T-helper 17 cell (primary cell): ENCODE measurements at places on chromosomes 13 and 19. TPM values are rescaled to one million over a fixed set of nuclear protein-coding genes. Genes with fewer than 3 reads are reported as not detected.

- H3K4me3 ChIP-seq = no peak overlapping the region
- H3K27me3 ChIP-seq = peaks cover 6% of the 10 kb centered on the region
- H3K4me1 ChIP-seq = no peaks in the 10 kb centered on the region
- no peak overlapping the region for H3K27ac ChIP-seq
- H3K36me3 ChIP-seq = peaks cover 2% of the 10 kb centered on the region
Observed at GRCh38 chr13:101979825-101980224, 422.0 kb downstream of the FGF14 start.

DNA sequence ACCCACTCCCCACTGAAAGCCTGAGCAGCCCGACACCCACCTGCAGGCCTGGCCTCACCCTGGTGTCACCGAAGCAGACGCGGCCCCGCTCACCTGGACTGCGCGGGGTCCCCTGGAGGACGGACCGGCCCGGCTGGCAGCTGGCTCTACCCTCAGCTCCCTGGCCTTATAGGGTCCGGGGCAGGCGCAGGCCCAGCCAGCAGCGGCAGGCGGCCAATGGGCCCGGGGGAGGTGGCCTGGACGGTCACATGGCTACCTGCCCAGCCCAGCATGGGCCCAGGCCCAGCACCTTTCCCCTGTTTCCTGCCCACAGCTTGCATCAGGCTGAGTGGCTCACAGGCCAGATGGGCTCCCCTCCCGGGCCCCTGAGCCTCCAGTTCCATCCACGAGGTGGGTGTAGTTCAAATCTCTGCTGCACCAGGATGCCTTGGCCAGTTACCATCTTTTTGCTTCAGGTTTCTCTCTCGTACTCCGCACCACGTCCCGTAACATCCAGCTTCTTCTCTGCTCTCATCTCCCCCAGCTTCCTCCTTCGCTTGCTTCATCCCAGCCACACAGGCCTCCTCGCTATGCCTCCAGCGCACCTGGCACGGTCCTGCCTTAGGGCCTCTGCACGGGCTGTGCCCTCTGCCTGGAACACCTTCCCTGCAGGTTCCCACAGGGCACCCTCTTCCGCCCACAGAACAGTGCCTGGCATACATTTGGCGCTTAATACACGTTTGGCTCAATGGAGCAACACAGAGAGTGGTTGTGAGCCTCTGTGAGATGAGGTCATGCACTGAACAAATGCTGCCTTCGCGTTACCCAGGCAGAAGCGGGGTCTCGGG lies at the start of gene PLIN4:
TSS of gene PLIN4 (minus strand) at position 142 of the 827 bp plus-strand sequence. CDS start 214 bp downstream, outside the sequence.
- no peak for DNase-seq
- H3K4me1 ChIP-seq = no peaks in the 10 kb centered on the region
- no peak within 1 kb of the TSS for H3K4me3 ChIP-seq

DNA sequence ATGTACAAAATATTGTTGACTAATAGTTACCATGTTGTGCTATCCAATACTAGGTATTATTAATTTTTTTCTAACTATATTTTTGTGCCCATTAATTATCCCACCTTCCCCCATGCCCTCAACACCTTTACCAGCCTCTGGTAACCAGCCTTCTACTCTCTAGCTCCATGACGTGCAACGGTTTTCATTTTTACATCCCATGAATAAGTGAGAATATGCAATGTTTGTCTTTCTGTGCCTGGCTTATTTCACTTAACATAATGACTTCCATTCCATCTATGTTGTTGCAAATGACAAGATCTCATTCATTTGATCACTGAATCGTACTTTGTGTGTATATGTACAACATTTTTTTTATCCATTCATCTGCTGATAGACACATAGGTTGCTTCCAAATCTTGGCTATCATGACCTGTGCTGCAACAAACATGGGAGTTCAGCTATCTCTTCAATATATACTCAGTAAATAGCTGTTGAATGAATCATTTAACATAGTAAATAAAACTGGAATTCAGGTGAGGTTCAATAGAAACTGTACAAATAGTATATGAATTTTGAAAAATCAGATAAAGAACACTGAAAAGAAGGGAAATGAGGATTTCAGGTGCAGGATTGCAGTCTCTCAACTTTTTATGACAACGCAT lies 509.0 kb upstream of the MIR17HG start:
- no peaks in the 10 kb centered on the region for H3K4me1 ChIP-seq
- no peaks in the 10 kb centered on the region for H3K27me3 ChIP-seq
- DNase-seq = no peak
- H3K36me3 ChIP-seq = no peaks in the 10 kb centered on the region

DNA sequence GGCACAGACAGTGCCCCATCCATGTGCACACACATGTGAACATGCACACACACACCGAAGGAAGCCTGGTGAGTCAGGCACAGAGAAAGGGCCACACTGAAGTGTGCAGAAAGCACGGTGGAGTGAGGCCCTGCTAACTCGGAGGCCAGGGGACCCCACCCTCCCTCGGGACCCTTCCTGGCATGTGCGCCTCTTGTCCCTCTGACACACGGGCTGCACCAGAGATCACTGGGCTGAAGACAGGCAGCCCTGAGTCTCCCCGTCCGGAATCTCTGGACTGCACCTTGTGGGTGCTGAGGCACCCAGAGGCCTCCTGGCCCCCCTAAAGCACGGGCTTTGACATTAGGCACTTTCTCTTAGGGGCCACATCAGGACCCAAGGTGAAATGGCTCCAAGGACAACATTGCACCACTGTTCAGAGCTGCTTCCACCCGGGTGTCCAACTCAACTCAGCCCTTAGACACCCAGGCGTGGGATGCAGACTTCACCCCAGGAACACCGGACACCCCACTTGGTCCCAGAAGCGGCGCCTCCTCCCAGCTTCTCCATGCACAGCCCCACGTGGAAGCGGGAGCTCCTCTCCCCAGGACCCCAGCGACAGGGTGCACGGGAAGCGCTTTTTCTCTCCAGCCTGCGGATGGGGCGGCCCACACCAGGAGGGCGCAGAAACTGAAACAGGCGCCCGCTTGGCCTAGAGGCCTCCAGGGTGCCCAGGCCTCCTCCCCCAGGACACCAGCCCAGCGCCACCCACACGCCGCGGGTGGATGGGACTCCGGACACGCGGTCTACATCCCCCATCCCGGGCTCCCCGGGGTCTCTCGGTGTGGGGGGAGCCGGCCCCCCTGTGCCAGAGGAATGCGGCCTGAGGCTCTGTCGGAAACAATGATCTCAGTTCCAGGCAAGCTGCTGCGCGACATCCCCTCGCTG lies 90.2 kb downstream of the SPACA7 start:
- no peaks in the 10 kb centered on the region for H3K36me3 ChIP-seq
- H3K27ac ChIP-seq = no peak overlapping the region
- no peaks in the 10 kb centered on the region for H3K27me3 ChIP-seq
- no peak overlapping the region for H3K4me3 ChIP-seq
- no peak for DNase-seq

MYPOP gene
- total RNA-seq = 7.5 TPM

DNA sequence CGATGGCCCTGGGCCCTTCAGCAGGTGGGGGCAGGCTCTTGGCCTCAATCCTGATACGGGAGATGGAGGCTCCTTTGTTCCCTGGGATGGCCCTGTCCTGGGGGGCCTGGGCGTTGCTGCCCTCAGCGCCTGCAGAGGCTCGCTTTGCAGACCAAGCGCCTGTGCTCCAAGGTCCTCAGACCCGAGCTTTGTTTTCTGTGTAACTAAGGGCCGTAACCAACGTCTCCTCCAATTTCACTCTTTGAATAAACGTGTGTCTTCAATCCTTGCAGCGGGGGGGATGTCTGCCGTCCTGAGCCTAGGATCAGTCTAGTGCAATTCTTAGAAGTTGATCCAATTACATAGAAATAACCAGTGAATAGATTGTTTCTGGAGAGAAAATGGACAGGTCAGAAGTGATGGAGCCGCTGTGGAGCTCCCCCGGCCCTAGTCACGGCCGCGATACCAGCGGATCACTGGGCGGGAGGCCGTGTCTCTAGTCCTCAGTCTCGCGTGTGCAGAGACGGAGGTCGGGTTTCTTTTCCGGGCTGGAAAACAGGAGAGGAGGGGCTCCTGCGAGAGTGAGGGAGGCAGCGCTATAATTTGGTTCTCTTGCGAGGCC lies 5.3 kb downstream of the PTBP1 start:
- H3K4me3 ChIP-seq = peak overlapping the region; percentile 89
- H3K4me1 ChIP-seq = peaks cover 43% of the 10 kb centered on the region
- H3K27ac ChIP-seq = peak overlapping the region; percentile 96
- no peak for DNase-seq
